NCI-H1092 (cell line): ENCODE measurements at places on chromosomes 7 and 10.

GRCh38 chr10:129030996-129031843 is 435.8 kb upstream of the MGMT start:
- no peak for DNase-seq

DNA sequence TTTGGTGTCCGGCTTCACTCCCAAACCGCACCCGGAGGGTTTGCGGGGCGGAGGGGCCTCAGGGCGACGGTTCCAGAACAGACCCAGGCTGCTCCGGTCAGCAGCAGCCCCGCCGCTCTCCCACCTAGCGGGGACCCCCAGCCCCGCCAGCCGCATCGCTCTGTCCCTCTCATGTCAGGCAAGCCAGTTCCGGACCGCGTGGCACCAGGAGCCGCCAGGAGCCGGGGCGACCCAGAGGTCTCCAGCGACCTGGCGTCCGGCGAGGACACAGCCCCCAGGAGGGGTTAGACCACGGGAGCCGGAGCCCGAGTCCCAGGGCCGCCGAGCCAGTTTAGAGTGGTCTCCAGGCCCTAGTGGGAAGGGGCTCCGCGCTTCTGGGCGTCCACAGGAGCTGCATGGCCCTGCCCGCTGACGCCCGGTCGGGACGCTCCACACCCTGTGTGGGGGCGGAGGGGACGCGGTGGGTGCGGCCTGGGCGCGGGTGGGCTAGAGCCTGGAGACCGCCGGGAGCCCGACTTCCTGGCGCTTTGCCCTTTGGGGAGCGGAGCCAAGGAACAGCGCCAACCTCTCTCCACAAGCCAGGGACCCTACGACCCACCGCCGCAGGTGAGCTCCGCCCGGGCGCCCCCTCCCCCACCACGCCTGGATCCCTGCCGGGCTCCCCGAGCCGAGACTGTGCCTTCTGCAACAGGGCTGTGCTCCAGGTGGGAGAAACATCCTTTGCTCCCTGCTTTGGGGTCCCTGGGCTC is 43.4 kb downstream of the ZNF117 start:
- DNase-seq = no peak

DNA sequence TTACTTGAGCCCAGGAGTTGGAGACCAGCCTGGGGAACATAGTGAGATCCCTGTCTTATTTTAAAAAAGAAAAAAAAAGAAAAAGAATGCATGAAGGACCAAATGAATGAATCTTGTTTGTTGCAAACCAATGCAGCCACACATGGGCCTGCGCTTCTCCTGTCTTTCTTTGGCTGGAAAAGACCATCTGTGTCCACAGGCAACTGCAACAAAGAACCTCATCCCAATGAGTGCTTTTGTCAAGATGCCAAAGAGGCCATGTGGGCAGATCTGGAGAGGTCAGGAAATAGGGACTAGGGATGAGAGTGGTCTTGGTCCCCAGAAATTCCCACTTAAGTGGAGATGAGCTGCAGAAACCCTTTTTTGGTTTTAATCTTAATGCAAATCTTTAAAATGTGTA is 49.8 kb upstream of the DUSP5 start:
- DNase-seq = peak; percentile 38

- no peak for DNase-seq
Measured at GRCh38 chr10:88991161-88991898, 732 bp downstream of the FAS start.

DNA sequence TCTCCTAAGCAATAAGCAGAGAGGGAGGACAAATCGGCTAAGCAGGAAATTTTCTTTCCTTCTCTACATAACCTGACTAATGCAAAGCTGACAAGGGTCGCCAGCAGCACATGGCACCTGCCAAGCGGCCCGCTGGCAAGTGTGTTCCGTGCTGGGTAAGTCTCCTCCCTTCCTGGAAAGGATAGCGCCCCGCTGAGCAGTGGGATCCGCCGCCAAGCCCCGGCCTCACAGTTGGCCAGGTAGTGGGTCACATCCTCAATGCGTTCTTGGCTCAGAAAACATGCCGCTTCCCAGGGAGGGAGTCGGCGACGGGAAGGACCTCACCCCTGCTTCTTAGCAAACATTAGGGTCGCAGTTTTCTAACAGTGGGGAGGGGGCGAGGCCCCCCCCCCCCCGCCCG is 488.9 kb upstream of the NUPR2 start:
- DNase-seq = no peak

- no peak for DNase-seq
Measured at GRCh38 chr7:129421717-129422250, 12.4 kb upstream of the STRIP2 start.
